ENCODE measurements at places on chromosomes 7 and 10.
A peak's percentile ranks its signal among the peaks of the same experiment; 100 is the strongest.

- no peak for DNase-seq
Measured at GRCh38 chr7:158312789-158313188, 274.8 kb downstream of the PTPRN2 start.

- DNase-seq: no peak
Measured at GRCh38 chr7:86282014-86282682, 361.6 kb upstream of the GRM3 start.

DNA sequence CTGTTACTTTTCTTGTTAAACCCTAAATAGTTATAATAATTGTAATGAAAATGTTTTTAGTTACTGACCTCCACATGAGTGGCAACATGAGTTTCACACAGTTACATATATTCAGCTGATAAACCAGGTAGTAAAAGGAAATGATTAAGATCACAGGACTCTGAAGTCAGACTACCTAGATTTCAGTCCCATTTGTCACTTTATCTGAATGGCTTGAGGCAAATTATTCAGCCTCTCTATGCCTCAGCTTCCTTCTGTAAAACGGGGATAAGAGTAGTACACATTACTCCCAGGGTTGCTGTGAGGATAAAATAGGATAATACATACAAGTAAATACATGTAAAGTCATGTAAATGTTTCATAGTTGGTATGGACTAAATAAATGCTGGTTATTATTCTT lies 254.3 kb upstream of the LRRTM3 start:
- no peak for DNase-seq

- DNase-seq: peak; percentile 88
Measured at GRCh38 chr10:35336084-35336831, at the start of gene CCNY. TSS of gene CCNY (plus strand) at chr10:35336509. CDS start at chr10:35337054, 545 bp downstream.

- no peak for DNase-seq
Measured at GRCh38 chr7:56063500-56063881, 595 bp upstream of the SUMF2 start.

- DNase-seq: no peak
Measured at GRCh38 chr7:115128154-115128553, 206.3 kb downstream of the MDFIC start.
